Stimulated activated CD8-positive, alpha-beta memory T cell treated with anti-CD3 and anti-CD28 coated beads, Interleukin-7, amount 100 ng/mL, for 1 hour (primary cell): ENCODE measurements at places on chromosomes 7 and 10.

- DNase-seq = no peak
These were observed 32.1 kb upstream of the SLC26A4 start for GRCh38 chr7:107628461-107629064.

GRCh38 chr10:133318494-133319127, 9.9 kb downstream of the ZNF511 start:
- peak; percentile 37 for DNase-seq

GRCh38 chr10:48439581-48440041, 133.1 kb downstream of the MAPK8 start:
- no peak for DNase-seq

DNA sequence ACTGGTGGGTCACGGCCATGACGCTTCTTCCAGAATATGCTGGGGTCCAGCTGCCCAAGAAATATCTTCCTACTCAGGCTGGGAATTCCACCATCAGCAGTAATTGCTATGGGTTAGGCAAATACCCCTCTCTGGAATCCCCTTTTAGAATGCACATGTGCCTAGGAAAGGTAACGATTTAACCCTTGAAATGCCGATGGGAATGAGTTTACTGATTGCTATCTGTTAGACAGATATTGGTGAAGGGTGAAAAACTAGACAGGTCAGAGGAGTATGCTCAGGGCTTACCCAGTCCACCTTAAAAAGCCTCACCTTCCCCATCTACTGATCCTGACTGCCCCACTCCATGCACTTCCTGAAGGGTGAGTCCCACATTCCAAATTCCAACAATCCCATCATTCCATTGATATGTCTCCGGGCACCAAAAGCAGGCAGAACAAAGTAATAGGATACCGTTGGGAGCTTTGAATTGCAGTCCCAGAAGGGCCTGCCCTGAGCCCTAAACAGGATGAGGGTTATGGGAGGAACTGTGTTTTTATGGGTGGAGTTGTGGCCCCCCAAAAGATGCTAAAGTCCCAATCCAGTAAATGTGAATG, 59.3 kb downstream of the DLG5 start:
- no peak for DNase-seq

GRCh38 chr7:55109404-55110167, 90.8 kb downstream of the EGFR start:
- no peak for DNase-seq

DNA sequence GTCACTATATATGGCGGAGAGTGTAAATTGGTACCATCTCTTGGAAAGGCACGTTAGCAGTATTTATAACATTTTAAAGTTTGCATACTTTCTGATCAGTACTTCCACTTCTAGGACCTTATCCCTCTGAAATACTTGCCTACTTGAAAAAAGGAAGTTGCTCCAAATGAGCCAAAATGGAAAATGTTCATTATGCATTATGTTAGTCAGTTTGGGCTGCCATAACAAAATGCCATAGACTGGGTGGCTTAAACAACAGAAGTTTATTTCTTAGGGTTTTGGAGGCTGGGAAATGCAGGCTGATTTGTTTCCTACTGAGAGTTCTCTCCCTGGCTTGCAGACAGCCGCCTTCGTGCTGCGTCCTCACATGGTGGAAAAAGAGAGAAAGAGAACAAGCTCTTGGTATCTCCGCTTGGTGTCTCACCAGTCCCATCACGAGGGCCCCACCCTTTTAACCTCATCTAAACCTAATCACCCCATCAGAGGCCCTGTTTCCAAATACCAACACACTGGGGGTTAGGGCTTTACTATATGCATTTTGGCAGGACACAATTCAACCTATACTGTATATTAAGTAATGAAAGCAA, 6.9 kb downstream of the SNX10 start:
- DNase-seq = no peak

DNA sequence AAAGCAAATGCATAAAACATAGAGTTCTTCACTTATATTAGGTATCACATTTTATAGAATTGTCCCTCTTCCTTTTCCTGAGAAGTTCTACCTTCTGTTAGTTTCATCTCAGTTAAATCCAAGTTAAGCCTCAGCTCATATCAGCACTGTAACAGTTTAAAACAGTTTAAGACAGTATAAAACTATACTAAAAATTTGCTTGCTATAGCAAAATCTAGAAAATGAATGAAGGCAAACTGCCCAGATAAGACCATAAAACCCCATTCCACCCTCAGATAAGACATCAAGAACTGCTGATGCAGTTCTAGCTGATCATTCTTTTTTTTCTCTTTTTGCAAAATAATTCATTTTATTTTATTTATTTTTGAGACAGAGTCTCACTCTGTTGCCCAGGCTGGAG, 177.2 kb downstream of the RNF133 start:
- DNase-seq = no peak

DNA sequence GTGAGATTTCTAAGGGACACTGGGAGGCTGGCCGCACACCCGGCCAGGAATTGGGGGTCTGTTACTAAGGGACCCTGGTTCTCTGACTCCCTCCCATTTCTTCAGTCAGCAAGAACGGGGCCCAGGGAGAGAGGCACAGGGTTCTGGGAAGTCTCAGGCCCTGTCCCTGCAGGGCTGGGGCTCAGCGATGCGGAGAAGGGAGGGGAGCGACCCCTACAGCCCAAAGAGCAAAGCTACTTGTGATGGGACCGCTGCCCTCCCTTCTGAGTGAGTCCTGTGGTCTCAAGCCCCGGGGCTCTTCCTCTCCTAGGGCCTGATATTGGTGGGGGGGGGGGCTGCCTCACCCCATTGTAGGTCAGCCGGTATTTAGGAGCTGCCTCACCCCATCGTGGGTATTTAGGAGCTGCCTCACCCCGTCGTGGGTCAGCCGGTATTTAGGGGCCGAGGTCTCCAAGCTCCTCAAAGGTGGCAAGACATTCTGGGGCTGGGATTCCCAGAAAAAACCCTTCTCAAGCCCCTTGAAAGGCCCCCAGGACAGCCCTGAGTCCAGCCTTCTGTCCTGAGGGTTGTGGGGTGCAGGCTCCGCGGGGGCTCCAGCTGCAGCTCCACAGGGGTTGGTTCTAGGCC, 16.9 kb upstream of the NKX6-2 start:
- no peak for DNase-seq

DNA sequence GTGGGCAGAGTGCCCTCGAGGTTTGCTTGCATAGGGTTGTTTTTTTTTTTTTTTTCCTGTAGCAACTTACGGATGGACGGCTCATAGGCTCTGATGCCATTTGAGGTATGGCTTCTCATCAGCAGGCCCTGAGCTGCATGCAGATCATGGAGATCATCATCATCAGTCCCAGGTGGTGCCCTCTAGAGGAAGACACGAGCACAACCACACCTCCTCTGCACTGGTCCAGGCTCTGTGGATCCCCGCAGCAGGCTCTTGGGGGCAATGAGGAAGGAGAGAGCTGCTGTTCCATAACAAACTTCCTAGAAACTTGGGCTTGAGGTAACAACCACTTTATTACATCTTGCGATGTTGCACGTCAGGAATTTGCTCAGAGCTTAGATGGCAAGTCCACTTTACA, 132.7 kb upstream of the CXCL12 start:
- DNase-seq = no peak

GRCh38 chr7:90788052-90788451, 191.9 kb downstream of the CDK14 start:
- no peak for DNase-seq

DNA sequence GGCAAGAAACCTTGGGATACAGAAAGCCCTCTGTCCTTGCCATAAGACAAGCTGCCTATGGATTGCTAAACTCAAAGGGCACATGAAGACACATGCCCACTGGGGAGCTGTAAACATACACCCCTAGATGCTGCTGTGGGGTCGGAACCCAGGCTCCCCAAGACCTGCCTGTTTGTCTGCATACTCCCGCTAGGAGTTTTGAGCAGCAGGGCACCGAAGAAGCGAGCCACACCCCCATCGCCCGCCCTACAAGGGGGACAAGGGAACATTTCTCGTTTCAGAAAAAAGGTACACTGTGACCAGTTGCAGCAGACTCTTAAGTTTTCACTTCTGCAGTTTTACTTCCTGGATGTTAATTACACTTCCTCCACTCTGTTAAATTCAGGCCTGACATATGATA, 680.2 kb upstream of the GHITM start:
- no peak for DNase-seq

DNA sequence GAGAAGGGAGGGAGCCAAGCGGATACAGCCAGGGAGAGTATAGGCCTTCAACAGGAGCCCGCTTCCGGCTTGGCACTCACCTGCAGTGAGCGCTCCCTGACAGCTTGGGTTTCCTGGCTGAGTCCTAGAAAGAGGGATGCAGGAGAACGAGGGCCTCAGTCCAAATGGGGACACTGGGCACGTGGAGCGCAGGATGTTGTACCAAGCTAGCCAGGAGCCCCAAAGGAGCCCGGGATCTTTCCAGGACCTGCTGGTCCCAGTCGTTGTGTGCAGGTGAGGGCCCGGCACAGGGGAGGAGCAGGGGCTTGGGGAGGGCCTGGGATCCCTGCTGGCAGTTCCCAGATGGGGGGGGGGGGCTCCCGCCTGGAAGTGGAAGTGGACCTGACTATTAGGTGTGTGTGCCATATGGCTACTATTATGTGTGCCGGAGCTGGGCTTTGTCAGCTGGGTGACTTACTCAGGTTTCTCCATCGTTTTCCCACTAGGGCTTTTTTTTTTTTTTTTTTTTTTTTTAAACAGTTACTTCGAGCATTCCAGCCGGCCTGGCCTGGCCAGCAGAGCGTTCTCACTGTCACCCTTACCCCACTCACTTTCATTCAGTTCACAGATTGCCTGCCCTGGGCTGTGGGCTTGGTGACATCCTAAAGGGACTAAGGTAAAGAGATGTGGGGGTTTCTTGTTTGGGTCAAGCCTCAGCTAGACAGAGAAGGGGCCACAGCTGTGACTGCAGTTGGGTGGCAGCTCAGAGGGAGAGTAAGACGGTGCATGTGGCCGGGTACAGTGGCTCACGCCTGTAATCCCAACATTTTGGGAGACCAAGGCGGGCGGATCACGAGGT, 3.8 kb downstream of the AGAP3 start:
- no peak for DNase-seq
